ENCODE measurements at places on chromosomes 2 and 18.

- DNase-seq: no peak
Observed at GRCh38 chr2:221567231-221567760, 4.8 kb downstream of the EPHA4 start.

DNA sequence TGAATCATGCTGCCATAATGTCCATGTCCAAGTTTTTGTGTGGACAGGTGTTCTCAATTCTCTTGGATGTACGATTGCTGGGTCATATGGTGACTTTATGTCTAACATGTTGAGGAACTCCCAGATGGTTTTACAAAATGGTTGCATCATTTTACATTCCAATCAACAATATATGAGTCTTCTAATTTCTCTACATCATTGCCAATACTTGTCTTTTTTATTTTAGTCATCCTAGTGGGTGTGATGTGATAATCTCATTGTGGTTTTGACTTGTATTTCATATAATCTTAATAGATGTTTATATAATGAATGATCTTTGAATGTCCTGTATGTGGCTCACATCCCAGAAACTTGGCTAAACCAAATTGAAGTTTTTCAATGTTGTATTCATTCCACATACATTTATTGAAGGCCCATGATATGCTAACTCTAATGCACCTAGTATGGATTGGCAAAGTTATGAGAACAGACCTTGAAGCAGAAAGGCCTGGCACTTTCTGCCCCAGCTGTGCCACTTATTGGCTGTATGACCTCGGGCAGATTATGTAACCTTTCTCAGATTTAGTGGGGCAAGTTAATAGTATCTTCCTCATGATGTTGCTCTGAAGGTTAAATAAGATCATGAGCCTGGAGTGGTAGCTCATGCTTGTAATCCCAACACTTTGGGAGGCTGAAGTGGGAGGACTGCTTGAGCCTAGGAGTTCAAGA is 205.4 kb downstream of the RAB3GAP1 start:
- DNase-seq: no peak

GRCh38 chr2:162282765-162283425 is 35.6 kb downstream of the IFIH1 start:
- DNase-seq: no peak

GRCh38 chr2:194166818-194167217 is 1490.2 kb upstream of the SLC39A10 start:
- no peak for DNase-seq

DNA sequence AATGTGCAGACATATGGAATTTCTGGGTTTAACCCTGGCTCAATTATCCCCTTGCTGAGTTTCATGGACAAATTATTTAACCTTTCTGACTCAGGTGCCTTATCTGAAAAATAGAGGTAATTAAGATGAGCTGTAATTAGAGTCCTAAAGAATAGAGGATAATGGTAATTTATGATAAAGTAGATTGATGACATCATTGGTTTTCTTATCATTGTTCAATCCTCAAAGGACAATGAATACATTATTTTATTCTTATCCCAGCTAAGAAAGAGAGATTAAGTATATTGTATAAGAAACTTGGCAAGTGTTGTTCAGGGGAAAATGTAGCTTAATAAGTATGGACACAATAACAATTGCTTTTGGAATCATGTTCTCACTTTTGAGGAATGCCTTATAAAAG is 279.3 kb downstream of the NYAP2 start:
- no peak for DNase-seq

All from T follicular helper cell (primary cell).